T47D (cell line): ENCODE measurements at places on chromosomes 1 and 21.

DNA sequence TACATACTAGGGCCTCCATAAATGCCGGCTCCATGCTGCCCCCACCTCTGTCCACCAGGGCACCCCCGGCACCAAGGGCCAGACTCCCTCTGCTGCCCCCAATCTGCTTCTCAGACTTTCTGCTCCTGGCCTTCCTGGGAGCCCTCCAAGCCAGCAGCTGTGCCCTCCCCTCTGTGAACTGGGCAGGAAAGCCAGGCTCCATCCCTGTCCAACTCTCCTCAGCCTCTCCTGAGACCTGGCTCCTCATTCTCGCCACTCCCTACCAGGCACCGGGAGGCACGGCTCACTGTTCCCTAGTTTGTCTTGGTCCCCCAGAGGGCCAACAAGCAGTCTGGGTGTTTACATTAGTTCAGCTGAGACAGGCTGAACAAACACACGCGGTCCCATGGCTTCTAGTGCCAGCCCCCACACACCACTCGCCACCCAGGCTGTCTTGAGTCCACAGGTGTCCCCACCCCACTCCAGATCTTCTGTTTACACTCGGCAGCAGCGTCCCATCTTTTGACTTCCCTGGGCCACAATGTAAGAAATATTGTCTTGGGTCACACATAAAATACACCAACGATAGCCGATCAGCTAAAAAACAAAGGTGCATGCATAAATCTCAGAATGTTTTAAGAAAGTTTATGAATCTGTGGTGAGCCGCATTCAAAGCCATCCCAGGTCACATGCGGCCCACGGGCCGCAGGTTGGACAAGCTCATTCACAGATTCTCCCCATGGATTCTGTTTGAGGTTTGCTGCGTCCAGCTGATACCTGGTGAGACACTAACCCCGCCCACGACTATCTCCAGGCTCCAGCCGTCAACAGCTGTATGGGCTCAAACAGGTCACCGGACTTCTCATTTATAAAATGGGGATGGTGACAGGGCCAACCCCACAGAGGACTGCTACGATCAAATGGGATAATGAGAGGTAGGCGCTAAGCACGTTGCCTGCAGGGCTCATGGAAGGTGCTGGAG, 29.5 kb upstream of the ECE1 start:
- DNase-seq: peak; percentile 53

- peak; percentile 70 for DNase-seq
Measured at GRCh38 chr1:198932351-198932991, 293.6 kb downstream of the PTPRC start.

DNA sequence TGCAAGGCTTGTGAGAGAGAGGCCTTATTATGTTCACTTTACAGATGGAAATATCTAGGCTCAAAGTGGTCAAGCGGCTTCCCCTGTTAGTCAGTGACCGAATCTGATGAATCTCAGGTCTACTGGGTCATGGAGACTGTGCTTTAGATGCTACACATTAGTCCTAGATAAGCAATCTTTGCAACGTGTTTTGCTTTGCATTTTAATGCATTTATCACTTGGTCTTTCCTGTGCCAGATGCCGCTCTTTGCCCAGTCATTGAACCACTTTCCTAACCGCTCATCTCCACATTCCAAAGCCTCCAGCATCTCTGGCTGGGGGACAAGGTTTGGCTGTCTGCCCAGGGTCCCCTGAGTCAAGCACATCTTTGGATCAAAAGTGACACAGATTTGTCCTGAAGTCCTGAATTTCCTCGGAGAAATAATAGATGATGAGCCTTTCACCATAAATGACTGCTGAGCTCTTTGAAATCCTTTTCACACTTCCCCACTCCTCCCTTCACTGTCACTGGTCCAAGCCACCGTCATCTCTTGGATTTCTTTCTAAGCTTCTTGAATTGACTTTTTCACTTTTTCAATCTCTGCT, 96.0 kb upstream of the USP24 start:
- no peak for DNase-seq

DNA sequence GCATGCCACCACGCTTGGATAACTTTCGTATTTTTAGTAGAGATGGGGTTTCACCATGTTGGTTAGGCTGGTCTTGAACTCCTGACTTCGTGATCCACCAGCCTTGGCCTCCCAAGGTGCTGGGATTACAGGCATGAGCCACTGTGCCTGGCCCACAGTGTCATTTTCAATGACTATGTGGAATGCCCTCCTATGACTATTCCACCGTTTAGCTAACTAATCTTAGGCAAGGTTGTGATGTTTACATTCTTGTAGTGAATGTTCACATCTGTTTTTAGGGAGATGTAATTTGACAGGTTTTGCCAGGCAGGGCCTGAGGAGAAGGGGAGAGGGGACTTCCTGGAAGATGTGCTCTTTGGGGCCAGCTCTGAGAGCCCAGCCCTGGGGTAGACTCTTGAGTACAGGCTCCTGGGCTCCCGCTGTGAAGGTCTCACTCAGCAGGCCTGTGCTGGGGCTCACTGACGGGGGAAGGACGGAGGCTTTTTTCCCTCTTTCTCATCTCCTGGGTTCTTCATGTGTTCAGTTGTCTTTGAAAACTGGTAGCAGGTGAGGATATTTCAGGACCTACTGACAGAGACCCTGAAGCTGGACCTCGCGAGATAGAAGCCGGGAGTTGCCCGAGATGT, 13.2 kb downstream of the COQ8A start:
- no peak for DNase-seq

- no peak for DNase-seq
Measured at GRCh38 chr1:9861360-9861759, 37.6 kb upstream of the CLSTN1 start.
